Pancreas (tissue), 10 donors: ENCODE measurements at places on chromosomes 4 and X. TPM values are rescaled to one million over a fixed set of nuclear protein-coding genes. Genes with fewer than 3 reads are reported as not detected.

DNA sequence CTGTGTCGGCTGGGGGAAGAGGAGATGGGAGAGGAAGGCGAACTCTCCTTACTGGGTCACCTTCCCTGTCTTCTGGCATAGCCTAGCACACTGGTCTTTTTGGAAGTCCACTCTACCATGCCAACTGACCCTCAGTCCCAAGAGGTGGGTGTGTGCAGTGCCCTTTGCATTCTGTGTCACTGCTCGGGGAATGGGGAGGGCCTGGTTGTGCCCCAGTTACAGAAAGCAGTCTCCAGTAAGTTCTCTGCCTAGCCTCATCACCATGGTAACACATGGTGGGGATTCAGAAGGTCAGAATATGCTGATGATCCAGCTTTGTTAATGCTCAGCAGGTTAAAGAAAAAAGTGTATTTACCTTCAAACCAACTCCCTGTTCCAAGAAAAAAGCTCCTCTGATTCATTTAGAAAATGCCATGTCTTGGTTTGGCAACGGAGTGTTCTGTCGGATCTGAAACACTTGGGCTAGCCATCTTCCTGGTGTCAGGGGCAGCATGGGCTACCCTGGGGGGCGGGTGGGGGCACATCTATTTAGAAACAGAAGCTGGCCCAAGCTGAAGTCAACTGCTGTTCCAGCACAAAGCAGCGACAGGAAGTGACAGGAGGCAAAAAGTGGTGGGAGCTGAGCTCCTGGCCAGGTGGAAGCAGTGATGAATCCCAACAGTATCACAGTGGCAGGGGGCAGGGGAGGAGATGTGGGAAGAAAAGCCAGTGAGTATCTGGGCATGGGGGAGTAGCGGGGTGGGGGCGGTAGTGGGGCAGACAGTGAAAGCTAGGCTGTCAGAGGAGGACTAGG is 37.0 kb downstream of the NSG1 start:
- no peak for DNase-seq

DNA sequence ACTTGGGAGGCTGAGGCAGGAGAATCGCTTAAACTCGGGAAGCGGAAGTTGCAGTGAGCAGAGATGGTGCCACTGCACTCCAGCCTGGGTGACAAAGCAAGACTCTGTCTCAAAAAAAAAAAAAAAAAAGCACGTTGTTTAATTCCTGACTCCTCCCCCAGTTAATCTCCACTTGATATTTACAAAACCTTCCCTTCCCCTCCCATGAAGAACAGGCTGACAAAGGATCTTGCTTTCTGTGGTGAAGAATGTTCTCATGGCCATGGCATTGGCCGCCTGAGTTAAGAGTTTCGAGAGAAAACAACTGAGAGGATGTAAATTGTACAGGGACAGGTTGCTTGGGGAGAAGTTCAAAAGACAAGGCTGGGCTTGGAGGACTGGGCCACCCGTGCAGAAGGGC is 168.2 kb upstream of the BCOR start:
- no peak for DNase-seq

DNA sequence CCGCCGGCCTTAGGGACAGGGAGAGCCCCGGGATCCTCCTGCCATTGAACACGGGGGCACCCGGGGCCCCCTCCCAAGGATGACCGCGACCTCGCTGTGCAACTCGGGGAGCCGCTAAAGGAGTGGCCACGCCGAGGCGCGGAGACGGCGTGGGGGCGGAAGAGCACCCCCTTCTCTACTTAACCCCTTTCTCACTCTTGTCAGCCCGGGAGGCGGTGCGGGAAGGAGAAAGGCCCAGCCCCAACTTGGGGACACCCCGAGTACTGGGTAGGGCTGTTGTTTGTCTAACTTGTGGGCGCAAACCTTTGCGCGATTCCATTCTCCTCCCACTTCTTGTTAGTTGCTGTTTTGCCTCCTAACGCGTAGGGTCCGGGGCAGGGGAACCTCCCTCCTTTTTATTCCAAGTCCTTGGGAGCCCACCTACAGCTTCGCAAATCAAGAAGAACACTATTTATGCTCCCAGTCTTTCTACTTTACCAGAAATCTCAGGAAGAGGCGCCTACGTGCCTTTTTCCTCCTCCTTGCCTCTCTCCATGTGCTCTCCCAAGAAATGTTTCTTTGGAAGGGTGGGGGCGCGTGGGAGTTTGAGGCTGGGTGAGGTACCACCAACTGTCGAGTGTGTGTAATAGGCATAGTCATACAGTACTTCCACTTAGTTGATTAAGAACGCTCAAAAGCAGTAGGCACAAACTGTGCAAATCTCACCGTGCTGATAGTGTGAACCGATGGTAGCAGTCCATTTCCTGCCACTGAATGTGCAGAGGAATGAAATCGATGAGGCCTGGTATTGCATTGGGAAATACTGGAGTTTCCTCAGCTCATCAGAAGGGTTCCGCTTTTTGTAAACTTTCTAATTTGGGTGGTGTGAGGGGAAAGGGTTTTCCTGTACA is 813 bp downstream of the DIAPH2 start:
- peak; percentile 22 for DNase-seq

GRCh38 chrX:81414630-81415029 is 212.7 kb downstream of the SH3BGRL start:
- DNase-seq, result no peak

DNA sequence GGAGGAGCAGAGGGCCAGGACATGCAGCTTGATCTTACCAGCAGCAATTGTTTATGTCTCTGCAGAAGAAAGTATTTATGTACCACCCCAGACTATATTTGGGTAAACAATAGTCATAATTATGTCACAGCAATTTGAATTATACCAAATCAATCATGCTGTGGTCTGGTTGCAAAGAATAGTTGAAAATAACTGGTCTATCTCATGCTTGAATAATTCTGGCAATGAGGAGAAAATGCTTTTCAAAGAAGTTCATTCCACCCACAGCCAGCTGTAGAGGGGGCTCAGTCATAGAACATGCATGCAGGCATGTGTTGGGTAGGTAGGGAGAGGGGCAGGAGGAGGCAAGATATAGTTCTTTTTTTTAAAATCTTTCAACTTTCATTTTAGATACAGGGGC is 399.2 kb downstream of the IL15 start:
- no peak for DNase-seq

GRCh38 chr4:170051402-170051801 is 25.2 kb upstream of the MFAP3L start:
- no peak for DNase-seq

DNA sequence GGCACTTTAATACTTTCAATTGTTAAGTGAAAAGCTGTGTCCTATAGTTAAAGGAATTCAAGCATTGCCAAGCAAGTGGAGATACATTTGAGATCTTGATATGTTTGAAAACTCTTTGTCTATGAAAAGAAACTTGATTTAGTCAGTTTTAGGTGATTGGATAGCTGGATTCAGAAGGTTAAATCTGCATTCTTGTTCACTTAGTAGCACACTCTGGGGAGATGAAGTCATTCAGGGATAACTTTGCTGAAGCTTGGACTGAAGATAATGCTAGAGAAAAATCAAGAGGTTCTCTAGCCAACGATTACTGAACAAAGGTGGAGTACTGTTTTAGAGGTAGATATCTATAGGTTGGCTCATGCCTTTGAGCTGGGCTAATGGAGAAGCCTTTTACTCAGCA is 90.6 kb downstream of the DCAF8L2 start:
- DNase-seq, result no peak

DNA sequence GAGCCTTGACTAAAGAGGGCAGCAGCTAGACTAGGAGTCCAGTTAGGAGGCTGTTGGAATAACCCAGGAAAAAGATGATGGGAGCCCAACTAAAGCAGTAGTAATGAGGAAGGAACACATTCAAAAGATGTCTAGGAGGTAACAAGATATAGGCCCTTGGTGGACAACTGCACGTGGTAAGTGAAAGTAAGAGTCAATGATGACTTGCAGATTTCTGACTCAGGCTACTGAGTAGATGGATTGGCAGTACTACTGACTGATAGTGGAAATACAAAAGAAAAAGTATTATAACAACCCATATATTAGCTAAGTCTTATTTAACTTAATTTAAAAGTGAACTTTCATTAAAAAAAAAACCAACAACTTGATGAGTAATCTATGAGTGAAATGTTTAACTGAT is 74.0 kb downstream of the PAK3 start:
- DNase-seq, result no peak

DNA sequence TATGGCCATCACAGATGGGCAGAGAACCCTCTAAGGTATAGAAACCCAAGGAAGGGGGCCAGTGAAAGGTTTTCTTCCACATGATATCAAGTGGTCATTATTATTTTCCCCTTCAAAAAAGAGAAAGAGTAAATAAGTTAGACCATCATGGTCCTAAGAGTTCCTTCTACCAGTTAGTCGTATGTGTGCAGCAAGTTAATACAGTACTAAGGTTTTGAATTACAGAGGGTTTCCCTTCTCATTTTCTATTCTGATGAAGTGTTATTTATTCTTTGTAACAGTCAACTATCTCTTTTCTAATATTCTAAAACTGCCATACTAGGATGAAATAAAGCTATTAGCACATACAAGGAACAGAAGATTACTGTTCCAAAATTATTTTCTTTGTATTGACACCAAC is 94.4 kb downstream of the TMEM144 start:
- no peak for DNase-seq

DNA sequence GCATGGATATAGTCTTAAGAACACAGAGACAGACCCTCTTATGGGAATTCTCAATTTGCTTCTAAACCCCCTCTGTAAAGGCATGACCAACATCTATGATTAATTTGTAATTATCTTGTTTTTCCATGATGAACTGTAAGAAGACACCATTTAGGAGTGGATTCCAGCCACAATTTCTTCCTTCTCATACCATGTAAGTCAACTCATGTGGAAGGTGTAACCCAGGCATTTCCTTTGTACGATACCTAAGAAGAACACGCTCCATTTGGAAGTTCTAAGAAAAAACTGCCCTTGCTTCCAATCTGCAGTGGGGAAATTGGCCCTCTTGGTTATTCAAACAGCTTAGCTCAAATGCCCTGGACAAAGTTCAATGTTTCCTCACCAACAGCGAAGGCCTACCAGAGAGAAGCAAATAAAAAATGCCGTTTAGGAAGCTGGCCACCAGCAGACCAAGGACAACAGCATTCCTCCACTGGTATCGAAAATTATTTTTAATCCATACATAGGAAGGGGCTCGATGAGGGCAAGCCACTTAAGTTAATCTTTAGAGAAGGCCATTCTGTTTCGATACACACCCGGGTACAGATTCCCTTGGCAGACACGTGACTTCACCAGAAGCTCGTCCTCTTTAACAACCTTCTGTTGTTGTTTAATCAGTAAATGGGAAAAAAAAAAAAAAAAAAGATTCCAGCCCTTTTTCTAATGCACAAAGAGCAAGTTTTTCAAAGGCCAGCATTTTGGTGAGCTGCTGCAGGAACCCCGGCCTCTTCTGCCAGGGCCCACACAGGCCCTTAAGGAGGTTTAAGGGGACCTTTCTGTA is 2.6 kb downstream of the DHRSX start:
- DNase-seq, result peak; percentile 62

- no peak for DNase-seq
Measured at GRCh38 chr4:7970361-7970946, 30.8 kb upstream of the AFAP1 start.

DNA sequence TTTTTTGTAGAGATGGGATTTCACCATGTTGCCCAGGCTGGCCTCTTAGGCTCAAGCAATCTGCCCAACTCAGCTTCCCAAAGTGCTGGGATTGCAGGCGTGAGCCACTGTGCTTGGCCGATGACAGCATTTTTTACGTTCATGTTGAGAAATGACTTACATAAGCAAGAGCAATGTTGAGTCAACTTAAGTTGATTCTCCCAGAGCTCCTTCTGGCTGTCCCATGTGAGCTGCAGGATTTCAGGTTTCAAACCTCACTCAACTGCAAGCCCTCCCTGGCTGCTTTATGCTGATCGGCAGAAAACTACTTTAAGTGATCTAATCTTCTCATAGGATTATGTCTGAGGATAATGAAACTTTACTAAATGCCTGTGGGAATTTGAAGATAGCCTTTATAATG is 86.8 kb downstream of the GC start:
- DNase-seq, result no peak

DNA sequence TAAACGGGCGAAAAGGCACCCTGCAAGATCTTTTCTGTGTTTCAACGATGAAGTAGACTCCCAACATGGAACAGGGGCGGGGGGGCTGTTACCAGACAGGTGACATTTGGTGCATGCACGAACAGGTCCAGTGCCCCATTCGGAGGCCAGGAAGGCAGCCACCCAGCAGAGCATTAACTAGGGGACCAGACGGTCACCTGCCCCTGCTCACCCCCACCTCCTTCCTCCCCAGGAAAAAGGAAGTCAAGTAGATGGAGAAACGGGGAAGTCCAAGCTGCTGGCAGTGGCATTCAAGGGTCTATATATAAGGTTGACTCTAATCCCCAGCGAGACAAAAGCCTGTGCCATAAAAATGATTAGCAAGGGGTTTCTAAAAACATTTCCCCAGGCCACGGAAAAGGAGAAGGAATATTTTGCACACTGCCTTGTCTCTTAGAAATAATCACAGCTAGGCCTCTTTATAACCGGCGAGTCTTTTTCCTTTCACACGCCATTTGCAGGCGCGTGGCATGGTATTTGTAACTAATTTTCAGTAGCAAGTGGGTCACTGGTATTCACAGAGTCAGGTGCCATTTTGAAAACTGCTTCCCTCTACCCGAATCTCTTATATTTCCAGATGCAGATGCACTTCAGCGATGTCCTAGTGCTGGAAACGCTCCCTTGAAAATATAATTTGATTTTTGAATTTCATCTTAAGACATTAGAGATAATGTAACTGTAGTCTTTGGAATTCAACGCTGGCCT is 1.2 kb upstream of the TMSB4X start:
- no peak for DNase-seq

- no peak for DNase-seq
Measured at GRCh38 chrX:67613996-67614395, 70.2 kb downstream of the AR start.

- no peak for DNase-seq
Measured at GRCh38 chr4:184420881-184421416, 53.4 kb downstream of the IRF2 start.

- DNase-seq, result no peak
Measured at GRCh38 chr4:148944136-148944838, 502.1 kb upstream of the NR3C2 start.

DNA sequence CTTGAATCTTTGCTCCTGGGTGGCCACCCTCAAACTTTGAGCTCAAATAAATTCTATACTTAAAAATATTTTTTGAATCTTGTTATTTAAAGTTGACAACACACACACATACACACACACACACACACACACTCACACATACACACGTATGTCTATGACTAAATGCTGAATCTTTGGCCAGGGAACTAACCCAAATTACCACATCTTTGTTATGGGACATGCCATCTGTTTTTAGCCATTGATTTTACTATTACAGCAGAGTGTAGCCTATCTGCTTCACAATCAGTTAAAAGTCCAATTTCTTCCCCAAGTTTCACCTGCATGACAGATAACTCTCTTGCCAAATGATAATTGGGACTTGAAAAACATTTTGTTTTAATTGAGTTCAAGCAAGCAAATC is 45.0 kb upstream of the USP46 start:
- DNase-seq, result no peak

- no peak for DNase-seq
Measured at GRCh38 chr4:183335369-183335940, 13.2 kb upstream of the CLDN24 start.

- no peak for DNase-seq
Measured at GRCh38 chrX:38277136-38277535, 50.2 kb downstream of the RPGR start.

Gene LRP2BP
- 1.1 TPM for total RNA-seq

Gene PDCL2
- not detected for total RNA-seq

Gene ADRA2C
- total RNA-seq, result 2.6 TPM

Gene AMTN
- total RNA-seq, result 0.53 TPM

Gene POF1B
- total RNA-seq, result 6.0 TPM

Gene IL21
- not detected for total RNA-seq

Gene JAKMIP1
- 0.16 TPM for total RNA-seq

Gene PCDH18
- total RNA-seq, result 2.8 TPM

Gene TDO2
- 0.40 TPM for total RNA-seq
